LoVo (cell line): ENCODE measurements at places on chromosomes 7 and 10.

GRCh38 chr10:69087590-69088470 lies at the start of gene SRGN:
TSS of gene SRGN (plus strand) at chr10:69088103. CDS start at chr10:69088158, 55 bp downstream.
- DNase-seq: no peak

GRCh38 chr7:73974101-73974947 lies 53.6 kb upstream of the ELN start:
- no peak for DNase-seq

DNA sequence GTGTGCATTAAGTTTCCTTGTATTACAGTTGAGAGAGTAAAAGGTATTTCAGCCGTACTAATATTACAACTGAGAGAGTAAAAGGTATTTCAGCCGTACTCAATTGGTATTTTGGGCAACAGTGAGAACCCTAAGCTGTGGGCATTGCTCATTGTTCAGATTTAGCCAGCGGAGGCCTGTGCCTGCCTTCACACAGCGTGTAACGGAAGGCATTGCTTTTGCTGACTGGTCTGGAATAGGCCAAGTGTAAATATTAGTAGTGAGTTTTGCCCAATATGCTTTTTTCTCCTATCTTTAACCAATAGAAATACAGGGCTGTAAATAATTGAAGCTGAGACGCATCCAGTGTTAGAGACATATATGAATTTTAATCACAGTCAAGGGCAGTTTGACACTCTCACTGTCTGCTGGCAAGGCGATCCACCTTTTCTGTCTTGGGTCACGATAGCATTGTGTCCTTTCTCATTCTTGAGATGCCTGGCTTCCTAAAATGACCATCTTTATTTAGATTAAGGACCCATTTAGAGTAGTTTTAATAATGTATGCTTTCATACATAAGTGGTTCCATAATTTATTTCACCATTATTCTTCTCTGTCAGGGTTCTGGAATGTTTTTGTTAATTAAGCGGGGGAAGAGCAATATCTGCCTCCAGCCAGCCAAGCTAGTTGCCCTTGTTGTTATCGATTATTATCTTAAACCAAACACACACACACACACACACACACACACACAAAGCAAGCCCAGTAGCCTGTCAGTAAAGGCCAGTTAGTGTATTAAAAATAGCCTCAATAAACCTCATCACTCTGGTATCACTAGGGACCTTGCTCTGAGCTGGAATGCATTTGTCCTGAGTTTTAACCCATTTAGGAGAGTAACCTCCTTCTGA lies 130.7 kb downstream of the CELF2 start:
- no peak for DNase-seq

DNA sequence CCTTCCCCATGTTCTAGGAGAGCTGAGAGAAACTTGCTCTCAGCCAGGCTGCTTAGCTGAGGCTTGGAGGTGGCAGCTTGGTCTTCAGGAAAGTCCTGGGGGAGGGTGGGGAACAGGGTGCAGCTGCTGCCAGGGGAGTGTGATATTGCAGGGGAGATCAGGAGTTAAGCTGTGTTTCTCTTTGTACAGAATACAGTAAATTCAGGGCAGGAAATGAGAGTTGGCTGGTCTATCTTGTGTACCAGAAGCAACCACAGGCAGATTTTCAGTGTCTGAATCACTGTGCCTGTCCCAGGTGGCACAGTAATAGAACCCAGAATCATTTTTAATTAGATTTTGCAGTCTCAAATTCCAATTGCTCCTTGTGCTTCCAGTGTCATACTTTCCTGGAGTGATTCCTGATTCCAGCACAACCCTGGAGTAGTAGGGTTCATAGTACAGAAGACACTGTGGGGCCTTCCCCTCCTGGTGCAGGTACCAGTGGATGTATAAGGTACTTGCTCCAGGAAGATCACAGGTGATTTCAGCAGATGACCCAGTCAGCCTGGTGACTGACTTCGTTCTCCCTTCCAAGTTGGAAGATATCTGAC lies 94.0 kb upstream of the TARP start:
- DNase-seq: peak; percentile 0

- DNase-seq: no peak
Observed at GRCh38 chr7:121960678-121961077, 87.7 kb downstream of the PTPRZ1 start.

- no peak for DNase-seq
Observed at GRCh38 chr10:124725791-124726190, 18.4 kb downstream of the FAM53B start.
